Kidney epithelial cell (primary cell): ENCODE measurements at places on chromosomes 3 and 15.

- no peak for DNase-seq
Observed at GRCh38 chr3:124747111-124747981, 17.1 kb downstream of the UMPS start.

- no peak for DNase-seq
Observed at GRCh38 chr3:12986521-12986920, 86.7 kb downstream of the IQSEC1 start.

DNA sequence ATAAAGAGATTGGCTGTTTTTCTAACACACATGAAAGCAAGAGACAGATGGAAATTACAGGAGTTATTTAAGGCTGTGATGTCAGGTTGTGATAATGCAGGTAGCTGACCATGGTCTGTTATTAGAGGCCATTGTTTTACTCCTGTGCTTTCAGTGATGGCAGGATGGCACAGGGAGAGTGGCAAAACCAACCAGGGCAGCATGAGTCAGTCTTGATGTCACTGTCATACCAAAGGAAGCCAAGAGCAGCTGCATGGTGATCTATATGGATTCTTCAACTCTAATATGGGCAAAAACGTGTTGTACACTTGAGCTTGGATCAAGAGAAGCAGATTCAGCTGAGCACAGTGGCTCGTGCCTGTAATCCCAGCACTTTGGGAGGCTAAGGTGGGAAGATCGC lies 91.8 kb upstream of the LMOD3 start:
- no peak for DNase-seq

DNA sequence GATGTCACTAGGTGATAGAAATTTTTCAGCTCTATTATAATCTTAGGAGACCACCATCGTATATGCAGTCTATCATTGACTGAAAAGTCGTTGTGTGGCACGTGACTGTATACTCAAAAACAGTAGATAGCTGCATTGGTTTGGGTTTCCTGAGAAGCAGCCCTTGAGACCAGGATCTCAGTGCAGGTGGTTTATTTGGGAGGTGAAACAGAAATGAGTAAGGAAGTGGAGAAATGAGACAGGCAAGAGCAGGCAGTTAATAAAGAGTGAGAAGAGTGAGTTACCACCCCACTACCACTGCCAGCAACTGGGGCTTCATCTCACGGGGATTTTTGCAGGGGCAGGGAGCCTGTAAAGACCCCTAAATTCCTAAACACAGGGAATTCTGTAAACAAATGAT lies 221.0 kb downstream of the SHQ1 start:
- DNase-seq = no peak

- peak; percentile 26 for DNase-seq
Observed at GRCh38 chr3:30042274-30042859, 564.0 kb upstream of the TGFBR2 start.

- no peak for DNase-seq
Observed at GRCh38 chr15:42695527-42696071, 41.3 kb downstream of the CDAN1 start.

- no peak for DNase-seq
Observed at GRCh38 chr15:88512601-88513000, 33.9 kb downstream of the DET1 start.

DNA sequence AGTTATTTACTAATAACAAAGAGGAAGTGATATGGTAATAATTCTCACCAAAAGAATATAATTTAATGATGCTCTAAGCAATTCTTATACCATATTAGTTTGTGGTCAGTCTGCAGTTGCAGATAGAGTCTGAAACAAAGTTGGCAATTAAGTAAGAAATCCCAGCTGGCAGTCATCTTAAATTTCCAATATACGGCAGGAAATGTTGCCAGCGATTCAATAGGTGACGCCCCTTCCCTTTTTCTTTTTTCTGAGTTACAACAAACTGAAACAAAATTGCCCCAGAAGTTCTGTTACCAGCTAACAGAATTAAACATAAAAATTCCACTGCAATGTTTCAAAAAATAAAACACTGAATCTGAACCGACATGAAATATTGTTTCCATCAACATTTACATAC lies 26.7 kb downstream of the LRRFIP2 start:
- DNase-seq = no peak

DNA sequence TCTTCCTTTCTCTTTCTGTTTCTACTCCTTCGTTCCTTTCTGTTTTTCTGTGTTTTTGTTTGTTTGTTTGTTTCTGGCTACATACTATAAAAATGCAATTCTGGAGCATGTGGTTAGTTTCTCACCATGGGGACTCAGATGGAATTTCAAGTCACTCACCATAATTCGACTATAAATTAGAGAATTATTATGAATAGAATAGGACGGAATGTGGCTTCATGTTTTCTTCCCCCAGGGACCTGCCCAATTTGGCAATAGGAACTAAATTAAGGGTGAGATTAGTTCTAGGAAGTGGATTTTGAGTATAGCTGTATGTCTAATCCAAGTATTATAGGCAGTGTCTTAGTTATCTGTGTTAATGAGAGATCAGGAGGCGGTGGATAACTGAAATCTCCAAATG lies 96.9 kb downstream of the THSD4 start:
- DNase-seq = no peak

DNA sequence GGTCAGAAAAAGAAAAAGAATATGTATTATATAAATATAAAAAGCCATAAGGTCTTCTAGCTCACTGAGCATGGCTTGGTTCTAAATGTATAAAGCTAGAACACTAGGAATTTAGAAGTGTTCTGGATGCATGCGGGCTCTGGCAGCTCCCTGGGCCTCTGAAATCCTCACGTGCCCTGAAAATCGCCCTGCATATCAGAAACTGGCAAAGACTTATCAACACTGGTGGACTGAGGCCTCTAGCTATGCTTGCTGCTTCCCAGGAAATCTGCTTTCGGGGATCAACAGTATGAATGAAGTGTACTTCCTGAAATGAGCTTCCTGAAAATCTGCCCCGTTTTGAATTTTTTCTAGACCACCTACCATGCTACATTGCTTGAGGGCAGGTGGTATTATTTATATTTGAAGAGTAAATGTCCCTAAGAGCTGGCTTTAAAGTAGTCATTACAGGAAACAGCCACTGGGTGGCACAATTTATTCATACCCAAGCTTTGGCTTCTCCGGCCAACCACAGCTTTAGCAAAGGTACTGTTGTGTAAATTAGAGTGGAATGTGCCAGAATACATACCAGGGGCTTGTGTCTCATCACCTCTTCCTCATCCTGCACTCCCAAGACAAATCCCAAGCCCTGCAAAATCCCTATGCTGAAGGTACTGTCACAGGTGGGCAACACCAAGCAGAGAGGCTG lies 17.7 kb downstream of the CRTAP start:
- DNase-seq = peak; percentile 25

DNA sequence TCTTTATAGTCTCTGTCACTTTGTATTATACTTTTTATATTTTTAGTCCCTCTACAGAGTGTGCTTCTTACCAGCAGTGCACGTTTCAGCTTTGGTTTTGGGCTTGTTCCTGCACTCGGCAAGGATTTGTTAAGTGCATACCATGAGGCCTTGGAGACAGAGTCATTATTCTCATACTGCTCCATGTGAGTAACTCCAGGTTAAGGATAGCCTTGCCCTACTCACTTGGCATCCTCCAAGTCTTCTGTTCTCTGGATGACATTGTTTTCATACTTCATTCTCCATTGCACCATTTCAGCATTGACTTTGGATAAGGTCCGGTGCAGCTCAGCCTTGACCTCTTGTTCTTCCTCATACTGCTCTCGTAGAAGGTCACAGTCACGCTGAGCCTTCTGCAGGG lies 96.4 kb downstream of the MYH15 start:
- no peak for DNase-seq

DNA sequence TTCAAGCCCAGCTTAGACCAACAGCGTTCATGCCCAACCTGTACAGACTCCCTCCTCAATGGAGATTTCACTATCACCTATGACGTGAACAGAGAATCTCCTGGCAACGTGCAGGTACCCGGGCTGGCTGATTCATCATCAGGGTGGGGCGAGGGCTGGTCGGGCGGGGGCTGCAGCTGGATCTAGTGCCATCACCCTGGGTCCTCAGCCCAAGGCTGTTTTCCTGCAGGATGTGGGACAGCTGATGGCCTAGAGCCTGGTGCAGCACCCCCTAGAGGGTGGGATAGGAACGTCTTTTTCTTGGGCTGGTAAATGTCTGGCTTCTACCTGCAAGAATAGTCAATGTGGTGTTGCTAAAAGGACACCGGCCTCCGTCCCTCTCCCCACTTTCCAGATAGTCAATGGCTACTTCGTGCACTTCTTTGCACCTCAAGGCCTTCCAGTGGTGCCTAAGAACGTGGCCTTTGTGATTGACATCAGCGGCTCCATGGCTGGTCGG lies 4.4 kb downstream of the ITIH3 start:
- no peak for DNase-seq
